ENCODE measurements at places on chromosomes 16 and 17.

GRCh38 chr17:80187515-80187941 lies 17.7 kb downstream of the CARD14 start:
- DNase-seq = peak; percentile 25

GRCh38 chr17:78460951-78461798 lies 82.7 kb downstream of the PGS1 start:
- no peak for DNase-seq

DNA sequence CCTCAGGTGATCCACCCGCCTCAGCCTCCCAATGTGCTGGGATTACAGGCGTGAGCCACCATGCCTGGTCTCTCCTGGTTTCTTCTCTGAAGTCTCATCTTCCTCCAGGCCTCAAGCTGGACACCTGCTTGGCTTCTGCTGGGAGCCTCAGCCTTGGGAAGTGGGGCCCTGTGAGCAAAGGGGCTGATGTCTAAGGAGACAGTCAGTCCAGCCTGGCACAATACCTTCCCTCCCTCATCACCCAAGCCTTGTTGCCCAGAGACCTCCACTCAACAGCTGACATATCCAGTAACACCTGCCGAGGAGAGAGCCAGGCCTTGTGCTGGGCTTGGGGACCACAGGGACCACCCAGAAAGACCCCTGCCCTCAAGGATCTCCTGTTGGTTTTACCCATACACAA lies 251.6 kb downstream of the GSG1L start:
- DNase-seq = no peak

GRCh38 chr17:82911822-82912221 lies 72.0 kb upstream of the ZNF750 start:
- DNase-seq = no peak

- no peak for DNase-seq
These were observed 145.6 kb downstream of the AATF start for GRCh38 chr17:37094391-37094790.

DNA sequence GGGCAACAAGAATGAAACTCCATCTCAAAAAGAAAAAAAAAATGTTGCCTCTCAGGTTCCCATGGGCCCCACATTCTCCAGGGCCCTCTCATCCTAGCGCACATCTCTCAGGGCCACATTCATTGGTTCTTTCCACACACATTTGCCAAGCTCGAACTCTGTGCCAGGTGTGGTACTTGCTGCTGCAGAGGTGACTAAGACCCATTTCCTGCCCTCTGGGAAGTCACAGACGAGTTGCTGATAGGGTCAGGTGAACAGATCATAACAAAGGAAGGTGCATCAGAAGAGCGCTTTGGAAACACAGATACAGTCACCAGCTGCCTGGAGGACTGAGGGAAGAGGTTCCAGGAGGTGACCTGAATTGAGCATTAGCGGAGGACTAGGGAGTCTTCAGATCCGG lies 1.0 kb downstream of the GSDMA start:
- DNase-seq = no peak

GRCh38 chr17:3505008-3505407 lies 29.2 kb downstream of the ASPA start:
- no peak for DNase-seq

- DNase-seq = no peak
These were observed 66.9 kb downstream of the CHD9 start for GRCh38 chr16:53121661-53122060.

DNA sequence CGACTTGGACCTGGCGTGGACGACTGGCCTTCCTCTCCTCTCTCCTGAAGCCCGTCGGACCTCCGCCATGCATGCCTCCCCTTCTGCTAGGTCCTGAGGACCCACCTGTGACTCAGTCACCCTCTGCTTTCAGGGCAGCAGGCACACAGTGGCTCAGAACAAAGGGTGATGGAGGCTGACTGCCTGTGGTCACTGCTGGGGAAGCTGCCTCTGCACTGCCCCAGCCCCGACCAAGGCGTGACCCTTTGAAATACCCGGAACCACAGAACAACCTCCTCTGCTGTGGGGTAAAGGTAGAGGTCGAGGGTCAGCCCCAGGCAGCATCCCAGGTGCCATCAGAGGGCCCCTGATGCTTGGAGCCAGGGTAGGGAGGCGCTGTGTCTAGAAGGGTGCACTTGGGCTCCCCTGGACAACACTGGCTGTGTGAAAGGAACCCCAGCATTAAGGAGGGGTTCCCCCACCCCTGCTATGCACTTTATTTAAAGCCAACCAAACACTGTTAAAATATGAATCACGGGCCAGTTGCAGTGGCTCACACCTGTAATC lies 12.5 kb upstream of the SLC4A1 start:
- no peak for DNase-seq

DNA sequence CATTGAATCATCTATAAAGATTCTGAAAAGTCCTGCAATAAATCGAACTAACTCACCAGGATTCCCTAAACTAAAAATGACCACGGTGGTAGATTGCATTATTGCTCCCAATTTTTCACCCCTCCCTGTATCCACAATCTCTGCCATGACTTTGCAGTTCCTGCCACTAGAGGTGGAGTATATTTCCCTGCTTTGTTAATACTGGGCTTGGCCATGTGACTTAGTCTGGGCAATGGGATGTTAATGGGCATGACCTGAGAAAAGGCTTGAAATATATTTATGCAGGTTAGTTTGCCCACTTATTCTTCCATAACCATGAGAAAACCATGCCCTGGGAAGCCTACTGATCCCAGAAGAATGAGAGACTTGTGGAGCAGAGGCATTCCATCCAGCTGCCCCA lies 59.1 kb downstream of the NOG start:
- peak; percentile 17 for DNase-seq

- DNase-seq = peak; percentile 100
These were observed 5.2 kb upstream of the UNK start for GRCh38 chr17:75779250-75779986.

DNA sequence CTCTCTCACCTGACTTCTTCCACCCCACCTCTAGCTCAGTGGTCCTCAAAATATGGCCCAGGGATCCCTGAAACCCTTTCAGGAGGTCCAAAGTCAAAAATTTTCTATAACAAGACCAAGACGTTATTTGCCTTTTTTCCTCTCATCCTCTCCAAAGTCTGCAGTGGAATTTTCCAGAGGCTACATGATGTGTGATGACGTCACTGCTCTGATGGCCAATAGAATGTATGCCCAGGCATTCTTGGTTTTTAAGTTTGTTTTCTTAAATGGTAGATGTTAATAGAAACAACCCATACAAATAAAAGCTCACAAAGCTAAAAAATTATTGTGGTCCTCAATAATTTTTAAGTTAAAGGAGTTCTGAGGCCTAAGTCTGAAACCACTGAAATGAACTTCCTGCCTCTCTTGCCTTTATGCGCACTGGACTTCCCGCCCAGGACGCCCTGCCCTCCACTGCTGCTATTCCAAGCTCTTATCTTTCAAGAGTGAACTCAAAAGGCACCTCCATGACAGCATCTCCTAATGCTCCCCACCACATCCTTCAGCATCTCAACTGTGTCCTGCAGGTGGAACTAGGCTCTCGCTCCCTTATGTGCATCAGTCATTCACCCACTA lies 13.5 kb downstream of the UBE2O start:
- no peak for DNase-seq

DNA sequence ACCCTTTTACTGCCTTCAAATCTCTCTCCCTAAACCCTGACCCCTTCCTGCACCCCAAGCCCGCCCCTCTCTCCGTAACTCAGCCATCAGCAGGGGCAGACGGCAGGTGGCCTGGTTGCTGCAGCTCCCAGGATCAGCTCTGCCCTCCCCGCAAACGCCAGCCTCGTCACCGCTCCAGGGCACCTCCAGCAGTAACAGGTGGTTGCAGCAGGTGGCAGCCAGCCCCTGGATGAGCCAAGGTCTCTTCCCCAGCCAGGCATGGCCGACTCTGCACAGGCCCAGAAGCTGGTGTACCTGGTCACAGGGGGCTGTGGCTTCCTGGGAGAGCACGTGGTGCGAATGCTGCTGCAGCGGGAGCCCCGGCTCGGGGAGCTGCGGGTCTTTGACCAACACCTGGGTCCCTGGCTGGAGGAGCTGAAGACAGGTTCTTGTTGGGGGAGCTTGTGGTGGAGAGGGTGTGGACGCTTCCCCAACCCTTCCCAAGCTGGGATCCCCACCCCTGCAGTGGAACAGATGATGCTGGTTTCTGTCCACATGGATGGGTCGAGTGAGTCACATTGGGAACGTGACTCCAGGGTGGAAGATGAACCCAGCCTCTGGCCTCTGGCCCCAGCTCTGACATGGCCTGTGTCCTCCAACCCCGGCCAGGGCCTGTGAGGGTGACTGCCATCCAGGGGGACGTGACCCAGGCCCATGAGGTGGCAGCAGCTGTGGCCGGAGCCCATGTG lies 558 bp downstream of the HSD3B7 start:
- DNase-seq = peak; percentile 47

GRCh38 chr17:30808785-30809286 lies 15.7 kb downstream of the CRLF3 start:
- DNase-seq = no peak

GRCh38 chr17:44230140-44230539 lies 10.7 kb upstream of the UBTF start:
- DNase-seq = no peak

DNA sequence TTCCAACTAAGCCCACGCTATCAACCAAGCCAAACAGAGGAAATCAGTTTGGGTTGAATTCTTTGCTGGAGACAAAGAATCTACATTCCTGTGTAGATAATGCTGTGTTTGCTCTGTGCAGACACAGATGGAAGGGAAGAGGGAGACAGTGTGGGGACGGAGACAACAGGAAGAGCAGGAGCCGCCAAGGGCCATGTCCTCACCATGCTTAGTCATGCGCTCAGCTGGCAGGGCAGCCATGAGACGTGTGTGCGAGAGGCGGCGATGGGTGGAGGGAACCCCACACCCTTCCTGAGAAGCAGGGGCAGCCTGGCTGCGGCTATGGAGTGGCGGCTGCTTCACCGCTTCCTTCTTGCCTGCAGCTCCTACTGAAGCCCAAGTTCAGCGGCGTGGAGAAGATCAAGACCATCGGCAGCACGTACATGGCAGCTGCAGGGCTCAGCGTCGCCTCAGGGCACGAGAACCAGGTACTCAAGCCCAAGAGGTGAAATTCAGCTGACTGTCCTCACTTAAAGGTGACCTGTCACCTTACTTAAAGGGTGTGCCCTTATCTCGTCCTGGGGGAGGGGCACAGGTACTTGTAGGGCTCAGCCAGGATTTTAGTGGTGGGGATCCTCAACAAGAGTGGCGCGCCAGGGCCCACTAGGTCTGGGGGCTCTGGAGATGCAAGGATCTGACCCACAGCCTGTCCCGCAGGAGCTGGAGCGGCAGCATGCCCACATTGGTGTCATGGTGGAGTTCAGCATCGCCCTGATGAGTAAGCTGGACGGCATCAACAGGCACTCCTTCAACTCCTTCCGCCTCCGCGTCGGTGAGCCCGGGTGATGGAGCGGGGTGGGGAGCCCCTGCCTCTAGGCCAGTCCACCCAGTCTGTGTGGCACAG lies 47.5 kb downstream of the ADCY7 start:
- DNase-seq = no peak

GRCh38 chr16:55615071-55615470 lies 40.7 kb upstream of the SLC6A2 start:
- no peak for DNase-seq

- DNase-seq = no peak
These were observed 7.7 kb upstream of the AATK start for GRCh38 chr17:81173762-81174155.

DNA sequence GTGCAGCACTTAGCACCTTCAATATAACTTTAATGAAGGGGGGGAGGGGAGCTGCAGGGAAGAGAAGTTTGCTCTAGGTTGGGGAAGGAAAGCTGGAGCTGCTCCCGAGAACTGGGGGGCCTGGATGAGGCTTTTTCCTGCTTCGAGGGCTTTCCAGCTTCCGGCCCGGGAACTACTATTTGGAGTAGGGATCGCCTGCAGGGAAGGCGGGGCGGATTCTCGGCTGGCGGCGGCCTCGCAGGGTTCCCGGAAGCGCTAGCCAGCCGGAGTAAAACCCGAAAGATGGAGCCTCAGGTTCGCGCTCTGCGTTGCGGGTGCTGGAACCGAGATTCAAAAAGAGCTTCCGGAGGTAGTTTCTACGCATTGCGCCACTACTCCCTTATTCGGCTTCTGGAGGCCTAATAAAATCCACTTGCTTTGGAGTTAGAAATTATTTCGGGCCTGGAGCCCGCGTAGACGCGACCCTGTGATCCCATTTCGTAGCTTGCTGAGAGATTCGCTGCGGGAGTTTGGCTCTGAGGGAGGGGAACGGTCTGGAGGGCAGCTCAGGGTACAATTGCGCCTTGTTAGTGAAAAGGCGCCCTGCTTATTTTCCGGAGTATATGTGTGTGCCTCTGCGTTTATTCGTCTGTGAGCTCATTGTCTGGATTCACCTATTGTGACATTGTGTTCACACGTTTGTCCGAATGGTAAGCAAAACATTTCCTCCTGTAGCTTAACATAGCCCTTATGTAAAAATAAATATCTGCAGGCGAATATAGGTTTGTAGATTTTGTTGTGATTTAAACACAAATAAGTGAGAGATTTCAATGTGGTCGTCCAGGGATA lies 652 bp downstream of the PRAC2 start:
- no peak for DNase-seq

DNA sequence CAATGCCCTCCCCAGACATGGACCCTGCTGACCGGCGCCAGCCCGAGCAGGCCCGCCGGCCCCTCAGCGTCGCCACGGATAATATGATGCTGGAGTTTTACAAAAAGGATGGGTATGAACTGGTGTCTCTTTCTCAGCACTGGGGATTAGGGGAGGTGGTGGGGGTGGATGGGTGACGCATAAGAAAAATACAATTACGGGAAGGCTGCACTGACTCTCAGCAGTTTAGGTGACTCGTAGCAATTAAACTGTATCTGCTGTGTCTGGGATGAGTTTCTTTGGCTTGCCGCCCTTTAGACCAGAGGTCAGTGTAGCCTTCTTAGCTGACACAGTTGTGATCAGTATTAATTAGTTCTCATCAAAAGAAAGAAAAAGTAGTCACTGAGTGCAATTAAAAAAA lies 59.0 kb downstream of the ELAC2 start:
- no peak for DNase-seq

GRCh38 chr17:2580151-2580550 lies 13.3 kb upstream of the PAFAH1B1 start:
- DNase-seq = no peak

DNA sequence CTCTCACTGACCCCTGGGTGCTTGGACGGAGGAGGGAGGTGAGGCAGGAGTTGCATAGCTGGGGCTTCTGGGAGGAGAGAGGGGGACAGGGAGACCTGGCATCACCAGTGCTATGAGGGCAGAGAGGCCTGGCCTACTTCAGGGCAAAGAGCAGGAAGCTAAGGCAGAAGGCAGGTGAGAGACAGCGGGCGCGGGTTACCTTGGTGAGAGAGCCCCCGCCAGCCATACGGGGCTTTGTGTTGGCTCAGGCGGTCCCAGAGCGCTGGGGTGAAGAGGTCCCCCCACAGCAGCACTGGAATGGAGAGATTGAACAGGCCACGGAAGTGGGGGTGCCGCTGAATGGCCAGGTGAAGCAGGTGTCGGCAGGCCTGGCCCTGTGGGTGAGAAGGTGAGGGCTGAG lies 11.5 kb downstream of the ST6GALNAC2 start:
- no peak for DNase-seq

All from HCEC 1CT (cell line).